MV-4-11 (cell line): ENCODE measurements at places on chromosomes 11 and 22.

DNA sequence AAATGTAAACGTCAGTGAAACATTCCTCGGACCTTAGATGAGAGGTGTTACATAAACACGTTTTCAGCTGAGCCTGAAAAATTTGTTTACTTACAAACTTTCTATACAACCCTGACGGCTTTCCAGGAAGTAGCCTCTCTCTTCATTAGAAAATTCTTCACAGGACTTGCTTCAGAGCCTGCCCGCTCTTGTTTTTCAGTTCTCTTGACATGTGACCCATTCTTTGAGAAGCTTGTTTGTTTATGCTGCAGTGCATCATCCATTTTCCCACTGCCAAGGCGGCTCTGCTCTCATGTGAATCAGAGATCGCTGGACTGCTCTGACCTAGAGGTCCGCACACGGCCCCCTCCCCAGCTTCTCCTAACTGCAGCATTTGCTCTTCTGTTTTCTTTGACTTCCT is 47.9 kb upstream of the ARHGAP42 start:
- DNase-seq, result no peak

DNA sequence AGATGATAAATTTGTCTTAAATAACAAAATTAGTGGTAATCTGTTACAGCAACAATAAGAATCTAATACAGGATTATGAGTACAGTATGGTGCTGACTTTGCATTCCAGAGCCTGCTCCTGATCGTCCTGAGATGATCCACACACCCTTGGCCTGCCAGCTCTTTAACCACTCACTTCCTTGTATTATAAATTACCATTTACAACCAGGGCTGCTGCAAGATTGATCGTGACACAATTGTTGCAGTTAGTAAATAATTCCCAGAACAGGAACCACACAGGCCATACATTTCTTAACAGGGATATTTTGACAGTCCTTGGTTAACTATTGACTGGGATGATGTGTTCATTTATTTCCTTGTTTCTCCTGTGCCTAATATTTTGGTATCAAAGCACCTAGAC is 3.8 kb upstream of the CBLIF start:
- DNase-seq, result peak; percentile 48

GRCh38 chr22:31802575-31802974 is 48.8 kb downstream of the DEPDC5 start:
- no peak for DNase-seq

DNA sequence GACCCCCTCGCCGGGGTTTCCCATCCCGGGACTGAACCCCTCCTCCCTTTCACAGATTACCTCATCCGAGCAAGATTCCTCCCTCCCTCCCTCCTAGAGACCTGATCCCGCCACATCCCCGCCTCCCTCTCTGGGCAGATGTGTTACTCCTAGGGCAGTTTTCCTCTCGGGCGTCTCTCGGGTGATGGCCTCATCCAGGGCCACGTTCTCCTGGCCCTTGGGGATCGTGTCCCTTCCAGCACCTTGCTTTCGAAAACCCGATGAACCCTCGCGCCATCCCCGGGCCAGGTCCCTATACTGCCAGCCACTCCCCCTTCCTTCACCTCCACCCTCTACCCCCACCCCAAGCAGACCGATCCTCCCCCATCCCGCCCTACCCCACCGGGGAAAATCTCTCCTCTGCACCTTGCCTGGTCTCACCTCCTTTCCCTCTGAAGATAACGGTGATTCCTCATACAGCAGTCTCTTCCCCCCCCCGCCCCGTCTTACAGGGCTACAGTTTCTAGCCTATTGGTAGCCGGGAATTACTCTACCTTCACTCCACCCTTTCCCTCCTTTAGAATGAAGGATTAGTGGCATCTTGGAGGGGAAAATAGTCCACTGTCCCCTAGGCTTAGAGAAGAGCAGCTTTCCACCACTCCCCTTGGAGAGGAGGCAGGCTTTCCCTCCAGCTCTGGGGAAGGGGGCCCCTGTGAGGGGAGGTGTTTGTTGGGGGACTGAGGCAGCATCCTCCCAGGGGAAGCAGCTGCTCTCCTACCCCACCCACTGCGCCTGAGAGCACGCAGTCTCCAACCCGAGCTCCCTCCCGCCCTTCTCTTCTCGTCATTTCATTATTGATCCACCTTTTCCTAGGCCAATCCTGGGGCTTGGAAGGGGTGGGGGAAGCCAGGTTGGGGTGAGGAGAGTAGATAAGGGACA is 1.2 kb downstream of the KMT2A start:
- DNase-seq, result no peak

GRCh38 chr11:130766650-130767565 is 149.4 kb downstream of the SNX19 start:
- no peak for DNase-seq
